ENCODE measurements at places on chromosomes 5 and 9. TPM values are rescaled to one million over a fixed set of nuclear protein-coding genes. Genes with fewer than 3 reads are reported as not detected.
A peak's percentile ranks its signal among the peaks of the same experiment; 100 is the strongest.

DNA sequence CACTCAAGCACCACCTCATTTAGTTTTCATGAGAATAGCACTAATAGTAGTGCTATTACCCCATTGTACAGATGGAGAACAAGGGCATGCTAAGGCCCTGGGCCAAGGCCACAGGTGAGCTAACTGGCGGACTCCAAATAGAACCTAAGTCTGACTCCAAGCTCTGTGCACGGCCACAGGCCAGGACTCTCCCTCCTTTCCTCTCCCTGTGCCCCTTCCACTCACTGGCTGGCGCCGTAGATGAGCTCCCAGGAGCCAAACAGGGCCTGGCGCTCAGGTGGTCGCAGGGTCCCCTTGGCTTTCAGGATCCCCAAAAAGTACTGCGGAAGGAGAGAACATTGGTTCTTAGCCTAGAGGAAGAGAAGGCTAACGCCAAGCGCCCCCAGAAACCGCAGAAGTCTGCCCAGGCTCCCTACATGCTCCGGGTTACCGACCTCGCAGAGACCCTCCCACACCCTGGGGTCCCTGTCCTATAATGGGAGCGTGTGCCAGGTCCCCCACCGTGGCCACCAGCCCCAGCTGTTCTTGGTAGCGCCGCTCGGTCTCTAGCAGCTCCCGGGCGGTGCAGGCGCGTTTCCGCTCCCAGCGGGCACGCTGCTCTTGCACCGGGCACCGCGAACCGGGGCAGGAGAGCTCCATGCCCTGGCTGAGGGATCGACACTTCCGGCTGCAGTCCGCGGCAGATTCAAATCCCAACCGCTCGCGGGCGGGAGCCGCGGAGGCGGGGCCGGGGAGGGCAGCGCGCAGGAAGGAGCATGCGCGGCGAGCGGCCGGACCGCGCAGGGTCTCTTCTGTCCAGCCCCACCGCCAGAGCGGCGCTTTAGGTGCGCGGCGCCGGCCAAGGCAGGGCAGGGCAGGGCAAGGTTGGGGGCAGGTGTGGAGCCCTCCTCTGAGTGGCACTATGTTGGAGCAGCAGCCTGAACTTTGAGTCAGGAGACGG, at the start of gene ARHGEF39:
TSS of gene ARHGEF39 (minus strand) at position 665 of the 940 bp plus-strand sequence. CDS start at position 639, 26 bp downstream.
- peak; percentile 83 for DNase-seq

DNA sequence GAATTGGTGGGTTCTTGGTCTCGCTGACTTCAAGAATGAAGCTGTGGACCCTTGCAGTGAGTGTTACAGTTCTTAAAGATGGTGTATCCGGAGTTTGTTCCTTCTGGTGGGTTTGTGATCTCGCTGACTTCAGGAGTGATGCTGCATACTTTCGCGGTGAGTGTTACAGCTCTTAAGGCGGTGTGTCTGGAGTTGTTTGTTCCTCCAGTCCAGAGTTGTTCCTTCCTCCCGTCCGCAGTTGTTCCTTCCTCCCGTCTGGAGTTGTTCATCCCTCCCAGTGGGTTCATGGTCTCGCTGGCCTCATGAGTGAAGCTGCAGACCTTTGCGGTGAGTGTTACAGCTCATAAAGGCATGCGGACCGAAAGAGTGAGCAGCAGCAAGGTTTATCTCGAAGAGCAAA, 159.6 kb upstream of the ADAMTSL1 start:
- DNase-seq, result no peak

The RELL2 gene
- 0.12 TPM for polyA plus RNA-seq

GRCh38 chr5:122473138-122473843, 161.3 kb downstream of the SNCAIP start:
- DNase-seq, result peak; percentile 14

The FOXD1 gene
- polyA plus RNA-seq, result 0.50 TPM

GRCh38 chr9:26650325-26650724, 242.3 kb downstream of the CAAP1 start:
- no peak for DNase-seq

DNA sequence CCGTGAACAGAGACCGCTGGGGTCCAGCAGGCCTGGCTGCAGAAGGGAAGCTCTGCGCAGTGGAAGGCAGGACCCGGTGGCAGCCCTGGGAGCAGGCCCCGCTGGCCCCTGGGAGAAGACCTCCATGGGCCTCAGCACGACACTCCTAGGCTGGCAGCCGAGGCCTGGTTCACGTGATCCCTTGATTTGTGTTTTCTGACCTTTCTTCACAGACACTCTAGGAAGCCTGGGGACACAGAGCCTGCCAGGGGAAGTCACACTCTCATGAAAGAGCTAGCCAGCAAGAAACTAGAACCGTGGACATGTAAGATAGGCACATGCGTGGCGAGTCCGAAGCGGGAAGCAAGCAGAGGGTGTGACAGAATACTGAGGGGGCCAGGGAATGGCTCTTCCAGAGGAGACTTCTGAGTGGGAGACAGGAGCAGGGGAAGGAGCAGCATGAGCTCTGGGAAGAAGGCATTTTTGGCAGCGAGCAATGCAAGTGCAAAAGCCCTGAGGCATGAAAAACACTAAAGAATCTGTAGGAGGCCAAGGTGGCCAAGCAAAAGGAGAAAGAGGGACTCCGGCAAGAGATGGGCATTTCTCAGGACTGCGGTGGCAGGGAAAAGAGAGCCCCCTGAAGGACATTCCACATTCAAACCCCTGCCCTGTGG, 26.6 kb upstream of the IL17B start:
- DNase-seq, result no peak

GRCh38 chr5:55162666-55163065, 2.7 kb downstream of the GPX8 start:
- DNase-seq, result no peak

GRCh38 chr5:139682016-139682975, 34.1 kb downstream of the CXXC5 start:
- no peak for DNase-seq

- no peak for DNase-seq
Observed at GRCh38 chr5:69331528-69332445, 814 bp downstream of the CCDC125 start.

The PCDHB2 gene
- 4.4 TPM for polyA plus RNA-seq

GRCh38 chr9:114174557-114174875, 19.2 kb downstream of the COL27A1 start:
- no peak for DNase-seq

DNA sequence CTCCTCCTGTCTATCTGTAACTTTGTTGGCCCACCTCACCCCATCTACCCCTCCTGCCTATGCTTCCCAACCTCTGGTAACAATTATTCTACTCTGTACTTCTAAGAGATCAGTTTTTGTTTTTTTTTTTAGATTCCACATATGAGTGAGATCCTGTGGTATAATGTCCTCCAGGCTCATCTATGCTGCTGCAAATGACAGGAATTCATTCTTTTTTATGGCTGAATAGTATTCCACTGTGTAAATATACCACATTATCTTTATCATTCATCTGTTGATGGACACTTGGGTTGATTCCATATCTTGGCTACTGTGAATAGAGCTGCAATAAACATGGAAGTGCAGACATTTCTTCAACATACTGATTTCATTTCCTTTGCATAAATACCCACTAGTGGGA, 8.0 kb upstream of the NPR2 start:
- no peak for DNase-seq

- DNase-seq, result no peak
Observed at GRCh38 chr5:139404484-139404840, 573 bp upstream of the SPATA24 start.

DNA sequence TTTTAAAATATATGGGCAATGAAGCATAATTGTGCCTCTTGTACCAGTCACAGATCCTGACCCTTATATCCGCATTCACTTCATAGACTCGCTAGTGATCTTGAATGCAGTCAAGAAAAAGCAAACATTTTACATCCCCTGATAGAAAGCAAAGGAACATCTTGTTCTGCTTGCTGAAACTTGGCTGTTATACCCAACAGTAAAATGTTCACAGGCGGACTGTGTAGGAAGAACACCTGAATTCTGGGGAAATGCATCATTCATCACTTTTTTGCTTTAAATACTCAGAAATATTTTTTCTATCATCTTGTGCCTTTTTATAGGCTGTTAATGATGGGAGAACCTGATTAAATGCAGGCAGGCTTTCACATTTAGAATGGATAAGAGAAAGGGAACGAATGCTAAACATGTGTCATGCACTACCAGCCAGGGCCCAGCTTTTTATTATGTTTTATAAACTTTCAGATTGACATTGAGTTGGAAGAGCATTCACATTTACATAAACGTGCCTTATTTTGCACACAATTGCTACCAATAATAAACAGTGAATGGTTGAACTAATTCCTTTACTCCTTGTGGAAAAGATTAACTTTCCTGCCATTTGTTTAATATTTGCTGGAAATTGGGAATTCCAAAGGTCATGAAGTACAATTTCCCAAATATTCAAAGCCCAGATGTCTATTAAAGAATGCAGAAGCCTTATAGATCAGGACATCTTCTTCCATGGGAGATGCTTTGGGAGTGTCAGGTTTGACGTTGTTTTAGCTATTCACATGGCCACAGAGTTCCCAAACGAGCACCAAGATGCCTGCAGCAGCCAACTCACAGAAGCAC, 756.2 kb downstream of the TLE1 start:
- no peak for DNase-seq

DNA sequence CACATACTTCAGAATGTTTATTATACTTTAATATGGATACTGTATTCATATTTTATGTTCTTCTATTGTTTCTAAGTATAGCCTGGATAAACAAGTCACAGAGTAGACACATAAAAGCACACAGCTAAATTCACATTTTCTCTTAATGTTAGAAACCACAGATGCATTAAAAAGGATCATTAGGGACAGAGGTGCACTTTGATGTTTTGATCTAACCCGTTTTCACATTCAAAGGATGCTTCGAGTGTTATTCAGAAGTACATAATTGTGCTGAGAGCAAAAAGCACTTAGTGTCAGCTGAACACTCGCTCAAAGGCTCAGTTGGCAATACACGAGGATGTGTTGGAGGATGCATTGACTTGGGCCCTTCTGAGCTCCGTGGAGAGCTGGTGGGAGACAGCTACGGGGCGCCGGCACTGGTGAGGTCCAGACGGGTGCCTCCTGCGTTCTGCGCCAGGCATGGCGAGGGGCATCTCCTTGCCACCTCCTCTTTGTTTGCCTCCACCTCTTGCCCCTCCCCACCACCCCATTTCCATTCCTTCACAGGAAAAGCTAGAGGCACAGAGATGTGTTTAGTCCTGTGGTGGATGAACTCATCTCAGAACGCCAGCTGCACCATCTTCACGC, 35.5 kb downstream of the MED10 start:
- no peak for DNase-seq

GRCh38 chr9:128628471-128629048, 28.1 kb downstream of the DYNC2I2 start:
- DNase-seq, result no peak

All from hindlimb muscle (tissue), 1 donor.